ENCODE measurements at places on chromosomes 3 and 15. TPM values are rescaled to one million over a fixed set of nuclear protein-coding genes. Genes with fewer than 3 reads are reported as not detected.

Gene TM4SF1
- polyA plus RNA-seq, result 73.9 TPM

Gene CYP8B1
- not detected for polyA plus RNA-seq

Gene TM6SF1
- polyA plus RNA-seq, result 0.67 TPM

Gene PLA2G4B
- polyA plus RNA-seq, result 9.6 TPM

Gene STAC
- 0.08 TPM for polyA plus RNA-seq

Gene CAND2
- 2.0 TPM for polyA plus RNA-seq

Gene CNTN3
- 1.5 TPM for polyA plus RNA-seq

Gene WDR93
- 0.18 TPM for polyA plus RNA-seq

Gene XYLB
- 2.7 TPM for polyA plus RNA-seq

Gene ALDH1L1
- polyA plus RNA-seq, result 262 TPM

Gene LTF
- polyA plus RNA-seq, result 5.6 TPM

Gene SYNPR
- not detected for polyA plus RNA-seq

Gene MORC1
- 0.01 TPM for polyA plus RNA-seq

Gene DISP2
- polyA plus RNA-seq, result 0.24 TPM

Gene SOX2
- 0.67 TPM for polyA plus RNA-seq

Gene CFAP20DC
- polyA plus RNA-seq, result 0.36 TPM

Gene ZNF860
- polyA plus RNA-seq, result 0.07 TPM

Gene PIF1
- 0.24 TPM for polyA plus RNA-seq
